ENCODE measurements at places on chromosomes 2 and 18.

- no peak for DNase-seq
Measured at GRCh38 chr2:42048299-42049220, 739 bp downstream of the PKDCC start.

- DNase-seq, result no peak
Measured at GRCh38 chr2:202249521-202250253, 11.3 kb upstream of the SUMO1 start.

DNA sequence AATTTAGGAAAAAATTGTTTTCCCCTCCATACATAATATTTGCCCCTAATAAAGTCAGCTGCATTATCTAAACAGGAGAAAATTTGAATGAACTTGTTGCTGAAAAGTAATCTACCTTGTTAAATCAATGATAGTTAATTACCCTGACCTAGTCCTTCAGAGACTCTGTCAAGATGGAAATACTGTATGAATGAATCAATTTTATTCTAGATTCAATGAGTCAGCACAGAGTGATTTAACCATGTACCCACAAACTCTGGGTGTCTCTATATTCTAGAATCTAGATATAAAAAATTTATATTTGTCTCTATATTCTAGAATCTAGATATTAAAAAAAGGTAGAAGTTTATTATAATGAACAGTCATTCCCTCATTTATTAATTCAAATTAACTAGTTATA lies 36.2 kb downstream of the NDUFAF7 start:
- DNase-seq, result no peak

GRCh38 chr2:211093743-211094303 lies 537.4 kb downstream of the CPS1 start:
- no peak for DNase-seq

DNA sequence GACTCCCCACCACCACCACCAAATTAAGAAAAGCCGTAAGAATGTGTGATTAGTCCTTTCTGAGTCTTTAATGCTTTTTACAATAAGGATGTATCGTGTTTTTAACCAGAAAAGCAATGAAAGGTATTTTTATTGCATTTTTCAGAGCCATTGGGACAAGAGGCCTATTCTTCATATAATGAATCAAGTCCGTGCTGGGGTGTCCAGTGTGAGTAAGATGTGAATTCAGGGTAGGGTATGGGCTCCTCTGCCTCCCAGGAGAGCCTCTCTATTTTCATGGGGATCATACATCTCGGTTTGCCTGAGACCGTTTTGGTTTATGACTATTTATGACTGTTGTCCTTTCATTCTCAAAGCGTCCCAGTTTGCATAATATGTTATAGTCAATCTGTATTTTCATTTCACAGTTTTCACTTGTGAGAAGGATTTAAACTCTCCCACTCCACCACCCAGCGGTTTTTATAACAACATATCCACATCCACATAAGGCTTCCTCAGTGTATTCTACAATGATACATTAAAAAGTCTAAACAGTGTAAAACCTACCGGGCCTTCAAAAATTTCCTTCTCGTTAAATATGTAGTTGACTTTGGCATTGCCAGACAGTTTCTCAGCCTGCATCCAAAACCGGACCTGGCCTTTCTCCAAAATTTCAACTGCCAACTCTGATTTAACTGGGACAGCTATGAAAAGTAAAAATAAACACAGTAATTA lies 80.8 kb upstream of the LPIN2 start:
- DNase-seq, result no peak

DNA sequence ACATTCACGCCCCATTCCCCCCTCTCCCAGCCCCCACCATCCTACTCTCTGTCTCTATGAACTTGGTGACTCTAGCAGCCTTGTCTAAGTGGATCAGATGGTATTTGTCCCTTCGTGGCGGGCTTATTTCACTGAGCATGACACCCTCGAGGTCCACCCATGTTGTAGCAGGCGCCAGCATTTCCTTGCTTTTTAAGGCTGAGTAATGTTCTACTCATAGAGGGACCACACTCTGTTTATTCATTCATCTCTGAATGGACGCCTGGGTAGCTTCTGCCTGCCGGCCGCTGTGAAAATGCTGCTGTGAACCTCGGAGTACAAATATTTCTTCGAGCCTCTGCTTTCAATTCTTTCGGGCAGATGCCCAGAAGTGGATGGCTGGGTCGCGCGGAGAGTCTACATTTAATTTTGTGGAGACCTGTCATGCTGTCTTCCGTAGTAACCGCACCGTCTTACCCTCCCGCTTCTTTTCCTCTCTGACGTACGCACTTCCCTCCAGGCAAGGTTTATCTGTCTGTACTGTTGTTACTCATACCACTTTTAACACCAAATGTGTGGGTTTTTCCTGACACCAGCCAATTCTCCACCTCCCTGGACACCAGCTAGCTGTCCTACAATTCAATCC lies 5.6 kb downstream of the CROCC2 start:
- DNase-seq, result no peak

DNA sequence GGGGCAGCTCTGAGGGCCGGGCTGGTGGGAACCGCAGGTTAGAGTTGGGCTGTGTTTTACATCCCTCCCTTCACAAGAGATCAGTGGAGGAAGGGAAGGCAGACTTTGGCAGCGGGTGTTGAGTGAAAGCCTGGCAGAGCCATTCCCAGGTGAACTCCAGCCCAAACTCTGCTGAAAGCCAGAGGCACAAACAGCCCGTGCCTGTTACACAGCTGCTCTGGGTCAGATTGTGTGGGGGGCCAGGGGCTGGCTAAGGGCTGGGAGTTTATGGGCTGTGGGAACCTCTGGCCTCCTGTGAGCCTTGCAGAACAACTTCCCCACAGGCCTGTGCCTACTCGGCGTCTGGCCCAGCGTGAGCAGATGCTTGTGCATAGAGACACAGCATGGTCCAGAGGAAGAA lies 286.8 kb downstream of the CLIP4 start:
- DNase-seq, result no peak

- no peak for DNase-seq
Measured at GRCh38 chr2:172560721-172561120, 4.8 kb downstream of the PDK1 start.

GRCh38 chr2:160261732-160262131 lies 61.7 kb upstream of the ITGB6 start:
- no peak for DNase-seq

DNA sequence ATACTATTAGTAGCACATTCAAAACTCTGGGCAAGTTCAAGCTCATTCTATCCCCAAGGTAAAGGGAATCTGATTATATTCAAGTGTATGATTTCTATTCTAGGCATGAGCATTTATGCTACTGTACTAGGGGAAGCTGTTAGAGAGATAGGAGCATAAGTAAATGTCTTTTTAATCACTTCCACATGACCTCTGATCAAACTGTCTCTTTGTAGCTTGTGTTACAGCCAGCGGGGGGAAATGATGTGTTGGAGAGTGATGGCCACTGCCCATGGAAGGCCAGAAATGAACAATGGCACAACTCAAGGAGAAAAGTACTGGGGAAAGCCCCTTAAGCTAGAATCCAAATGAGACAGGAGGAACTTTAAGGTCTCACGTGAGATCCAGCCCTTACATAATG lies 894.9 kb upstream of the CDH2 start:
- no peak for DNase-seq

- DNase-seq, result no peak
Measured at GRCh38 chr2:187900021-187900420, 345.8 kb upstream of the TFPI start.

- no peak for DNase-seq
Measured at GRCh38 chr2:238848976-238849853, 1.3 kb downstream of the TWIST2 start.

DNA sequence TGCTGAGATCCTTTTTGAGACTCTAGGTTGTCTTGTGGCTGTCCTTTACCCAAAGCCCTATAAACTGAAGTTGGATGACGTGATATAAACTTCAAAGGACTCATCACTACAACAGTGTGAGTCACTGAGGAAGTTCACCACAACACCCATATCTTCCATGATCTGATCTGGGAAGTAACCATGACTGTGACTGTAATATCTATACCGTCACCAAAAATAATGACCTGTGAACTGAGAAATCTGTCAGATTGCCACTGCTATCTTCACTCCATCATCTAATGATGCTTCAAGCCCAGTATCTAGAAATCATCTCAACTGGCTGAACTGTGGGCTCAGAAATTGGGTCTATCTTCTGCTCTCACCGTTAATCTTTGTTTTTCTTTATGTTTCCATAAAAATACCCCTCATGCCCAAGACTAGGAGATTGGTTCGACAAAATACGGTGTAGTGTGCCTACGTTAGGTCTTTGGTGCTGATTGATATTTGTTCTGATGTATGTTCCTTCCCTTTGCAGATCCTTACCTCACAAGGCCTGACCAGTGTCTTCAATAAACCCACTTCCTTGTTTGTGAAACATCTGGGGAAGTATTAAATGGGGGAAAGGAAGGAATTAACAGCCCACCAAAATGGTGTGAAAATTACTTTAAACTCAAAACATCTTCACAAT lies 78.2 kb downstream of the MYL12B start:
- DNase-seq, result no peak

DNA sequence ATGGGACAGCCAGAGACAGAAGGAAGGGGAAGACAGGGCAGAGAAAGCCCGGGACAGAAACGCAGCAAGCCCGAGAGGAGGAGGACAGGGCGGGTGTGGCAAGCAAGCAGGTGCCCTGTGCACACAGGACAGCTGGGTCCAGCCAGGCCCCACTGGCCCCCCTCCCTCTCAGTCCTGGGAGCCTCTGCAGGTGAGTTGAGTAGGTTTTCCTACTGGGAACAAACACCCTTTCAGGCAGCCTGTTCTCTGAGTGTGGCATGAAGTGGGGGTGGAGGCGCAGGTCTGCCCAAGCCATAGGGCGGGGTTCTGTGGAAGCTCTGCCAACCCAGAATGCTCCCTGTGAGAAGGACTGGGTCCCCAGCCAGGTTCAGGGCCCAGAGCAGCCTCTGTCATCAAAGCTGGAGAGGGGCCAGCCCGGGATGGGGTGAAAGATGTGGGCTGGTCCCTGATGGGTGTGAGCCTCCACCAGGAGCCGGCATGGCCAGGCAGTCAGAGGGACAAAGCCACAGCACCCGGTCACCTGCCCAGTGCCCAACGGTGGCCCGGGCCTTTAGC lies 129.4 kb downstream of the TFCP2L1 start:
- peak; percentile 89 for DNase-seq

- no peak for DNase-seq
Measured at GRCh38 chr2:16630463-16630862, 35.2 kb downstream of the CYRIA start.

DNA sequence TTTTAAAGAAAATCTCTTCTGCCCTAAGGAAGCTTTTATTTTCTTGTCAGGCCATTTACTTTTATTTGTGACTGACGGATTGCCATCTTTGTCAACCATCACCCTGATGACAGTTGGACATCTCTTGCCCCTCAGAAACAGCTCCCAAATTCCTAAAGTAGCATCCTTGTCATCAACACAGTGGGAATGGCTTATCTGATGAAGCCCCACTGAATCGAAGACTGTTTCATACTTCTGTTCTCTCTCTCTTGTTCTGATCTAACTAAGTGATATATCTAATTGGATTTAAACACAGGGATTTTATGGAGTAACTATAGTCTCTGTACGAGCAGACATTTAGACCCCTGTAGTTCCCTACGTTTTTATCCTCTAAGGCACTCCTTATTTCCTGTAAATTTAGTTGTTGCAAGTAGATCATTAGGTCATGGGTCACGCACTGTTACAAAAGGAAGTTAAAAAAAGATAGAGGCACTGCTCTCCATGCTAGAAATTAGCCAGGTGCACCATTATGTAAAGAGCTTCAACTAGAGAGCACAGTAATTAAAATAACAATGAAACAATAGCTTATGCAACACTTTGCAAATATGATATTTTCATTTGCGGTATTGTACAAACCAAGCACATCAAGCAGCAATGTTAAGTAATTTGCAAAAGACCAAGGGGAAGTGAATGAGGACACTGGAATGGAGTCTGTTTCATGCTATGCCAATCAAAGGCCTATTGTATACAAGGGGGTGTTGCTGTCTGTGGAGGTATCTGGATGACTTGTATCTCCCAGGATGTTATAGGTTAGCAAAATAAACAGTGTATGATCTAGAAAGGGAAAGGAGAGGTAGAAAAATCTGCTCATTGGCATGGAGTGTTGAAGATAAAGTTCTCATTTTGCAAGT lies 284.7 kb downstream of the LRRTM1 start:
- DNase-seq, result no peak

- no peak for DNase-seq
Measured at GRCh38 chr2:48558456-48558855, 28.5 kb downstream of the STON1 start.

GRCh38 chr2:80335411-80335810 lies 30.9 kb upstream of the LRRTM1 start:
- DNase-seq, result no peak

DNA sequence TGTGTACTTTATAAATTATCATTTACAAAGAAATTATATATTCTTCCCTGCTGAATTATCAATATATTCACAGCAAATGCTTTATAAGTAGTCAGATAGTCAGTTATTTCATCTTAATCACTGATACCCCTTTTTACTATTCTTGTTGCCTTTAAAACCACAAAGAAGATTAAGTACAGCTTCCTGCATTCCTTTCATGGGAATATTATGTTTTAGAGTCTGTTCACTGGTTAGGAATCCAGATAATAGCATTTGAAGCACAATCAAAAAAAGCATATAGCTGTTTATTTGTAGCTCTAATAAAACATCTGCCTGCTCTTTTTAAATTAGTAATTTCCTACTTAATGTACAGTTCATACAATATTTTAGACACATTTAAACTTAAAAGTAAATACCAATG lies 508.9 kb downstream of the FBXO15 start:
- DNase-seq, result no peak

DNA sequence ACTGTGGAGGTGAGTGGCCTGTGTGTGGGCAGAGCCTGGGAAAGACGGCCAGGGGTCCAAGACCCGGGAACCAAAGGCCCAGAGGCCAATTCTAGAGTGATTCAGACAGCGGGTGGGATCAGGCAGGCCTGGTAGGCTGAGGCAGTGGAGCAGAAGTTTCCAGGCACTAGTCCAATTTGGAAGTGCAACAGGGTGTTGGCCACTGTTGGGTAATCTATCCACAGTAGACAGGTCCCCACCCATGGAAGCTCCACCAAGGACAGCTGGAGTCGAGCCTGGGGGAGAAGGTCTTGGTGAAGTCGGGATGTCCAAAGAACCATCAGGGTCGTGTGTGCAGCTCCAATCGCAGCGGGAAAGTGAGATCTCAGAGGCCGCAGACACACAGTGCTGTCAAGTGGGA lies 125.8 kb upstream of the COPS8 start:
- DNase-seq, result no peak

DNA sequence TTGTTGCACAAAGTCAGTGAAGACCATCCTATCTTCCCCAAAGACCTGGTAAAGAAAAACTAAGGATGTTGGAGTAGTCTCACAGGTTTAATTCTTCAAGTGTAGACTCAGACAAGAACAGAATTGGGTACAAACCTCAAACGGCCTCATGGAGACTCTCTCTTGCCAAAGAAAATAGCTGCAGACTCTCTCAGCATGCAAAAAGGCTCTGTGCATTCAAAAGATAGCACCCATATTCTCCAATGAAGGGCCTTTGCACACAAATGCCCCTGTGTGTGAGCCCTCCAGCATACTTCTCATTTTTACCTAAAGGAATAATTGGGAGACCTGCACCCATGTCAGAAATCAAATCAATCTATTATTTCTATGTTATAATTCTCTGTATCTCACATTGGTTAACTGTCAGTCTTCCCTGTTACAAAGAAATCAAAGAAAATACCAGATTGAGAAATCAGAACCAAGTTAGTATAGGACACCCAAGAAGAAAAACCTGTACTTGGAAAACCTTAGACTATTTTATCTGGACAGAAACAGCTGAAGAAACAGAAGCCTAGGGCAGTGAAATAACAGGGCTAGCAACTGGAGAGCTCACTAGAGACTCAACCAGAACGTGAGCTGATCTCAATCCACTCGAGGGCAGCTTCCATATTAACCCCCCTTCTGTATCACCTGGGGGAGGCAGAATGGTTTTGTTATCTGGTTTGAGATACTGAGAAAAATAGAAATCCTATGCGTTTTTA lies 134.7 kb upstream of the DNAJC10 start:
- DNase-seq, result no peak

GRCh38 chr18:42261731-42262130 lies 306.7 kb downstream of the PIK3C3 start:
- DNase-seq, result no peak
